ENCODE measurements at places on chromosomes 12 and 14. TPM values are rescaled to one million over a fixed set of nuclear protein-coding genes. Genes with fewer than 3 reads are reported as not detected.

Gene CPNE6
- 0.14 TPM for total RNA-seq

Gene SLC17A8
- not detected for total RNA-seq

Gene DEGS2
- 2.7 TPM for total RNA-seq

Gene CSRNP2
- 10.5 TPM for total RNA-seq

Gene GUCY2C
- total RNA-seq, result 0.03 TPM

Gene LTBR
- total RNA-seq, result 239 TPM
